ENCODE measurements at places on chromosomes 12 and 14.

GRCh38 chr12:123713823-123714585, 1.9 kb downstream of the ATP6V0A2 start:
- no peak for DNase-seq

- DNase-seq: no peak
Observed at GRCh38 chr12:127162307-127162706, 1104.7 kb upstream of the TMEM132C start.

- no peak for DNase-seq
Observed at GRCh38 chr12:85516667-85517325, 236.8 kb downstream of the ALX1 start.

DNA sequence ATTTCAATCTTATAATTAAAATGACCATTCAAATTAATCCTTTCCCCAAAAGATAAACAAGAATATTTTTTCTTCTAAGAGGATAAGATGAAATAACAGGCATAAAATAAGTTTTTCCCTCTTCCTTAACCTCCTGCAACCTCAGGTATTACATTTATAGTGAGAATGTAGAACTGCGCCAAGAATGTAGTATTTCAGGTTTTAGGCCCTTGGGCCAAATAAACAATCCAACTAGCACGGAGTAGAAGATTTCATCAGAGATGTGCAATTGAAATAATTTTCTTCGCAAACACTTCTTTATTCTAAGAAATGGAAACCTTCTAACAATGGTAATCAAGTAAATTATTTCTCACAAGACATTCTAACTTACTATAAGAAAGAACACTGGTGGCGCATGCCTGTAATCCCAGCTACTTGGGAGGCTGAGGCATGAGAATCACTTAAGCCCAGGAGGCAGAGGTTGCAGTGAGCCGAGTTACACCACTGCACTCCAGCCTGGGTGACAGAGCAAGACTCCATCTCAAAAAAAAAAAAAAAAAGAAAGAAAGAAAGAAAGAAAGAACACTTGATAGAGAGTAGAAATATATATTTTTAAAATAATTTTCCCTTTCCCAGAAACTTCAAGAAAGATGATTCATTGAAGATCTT, 100.8 kb downstream of the TAOK3 start:
- DNase-seq: no peak

- DNase-seq: no peak
Observed at GRCh38 chr12:96247563-96247962, 53.4 kb downstream of the ELK3 start.

- DNase-seq: no peak
Observed at GRCh38 chr14:102736956-102737355, 40.3 kb upstream of the TRAF3 start.

- DNase-seq: no peak
Observed at GRCh38 chr12:69833696-69834095, 8.7 kb downstream of the MYRFL start.

DNA sequence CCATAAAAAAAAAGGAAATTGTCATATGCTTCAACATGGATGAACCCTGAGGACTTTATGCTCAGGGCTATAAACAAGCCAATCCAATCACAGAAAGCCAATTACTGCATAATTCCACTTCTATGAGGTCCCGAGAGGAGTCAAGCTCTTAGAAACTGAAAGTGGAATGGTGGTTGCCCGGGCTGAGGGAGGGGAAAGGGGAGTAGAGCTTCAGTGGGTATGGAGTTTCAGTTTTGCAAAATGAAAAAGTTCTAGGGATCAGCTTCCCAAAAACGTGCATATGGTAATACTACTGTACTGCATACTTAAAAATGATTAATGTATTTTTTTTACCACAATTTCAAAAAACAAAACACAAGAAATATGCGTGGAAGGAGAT, 52.0 kb downstream of the RNF34 start:
- no peak for DNase-seq

- DNase-seq: no peak
Observed at GRCh38 chr12:5466521-5466960, 34.6 kb downstream of the NTF3 start.

GRCh38 chr12:76670776-76671175, 93.1 kb upstream of the ZDHHC17 start:
- no peak for DNase-seq

DNA sequence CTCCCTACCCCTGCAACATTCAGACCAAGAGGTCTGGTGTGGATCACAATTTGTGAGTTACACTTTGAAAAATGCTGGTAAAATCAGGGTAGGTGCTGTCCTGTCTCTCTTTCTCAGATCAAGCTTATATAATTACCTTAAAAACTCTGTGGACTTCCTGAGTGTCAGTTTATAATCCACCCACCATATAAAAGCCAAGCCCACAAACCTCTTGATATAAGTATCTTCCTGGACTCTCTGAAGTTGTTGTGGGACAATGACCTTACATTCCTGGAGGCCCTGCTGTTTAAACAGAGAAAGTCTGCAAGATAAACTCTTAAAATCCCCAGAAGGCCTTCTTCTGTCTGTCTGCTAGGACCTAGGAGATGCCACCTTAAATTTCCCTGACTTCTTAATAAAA, 11.4 kb upstream of the KTN1 start:
- no peak for DNase-seq

GRCh38 chr14:52046376-52046917, 22.4 kb downstream of the NID2 start:
- DNase-seq: no peak

- no peak for DNase-seq
Observed at GRCh38 chr14:71942904-71943694, 10.9 kb downstream of the RGS6 start.

- no peak for DNase-seq
Observed at GRCh38 chr14:80585506-80585835, 356.1 kb downstream of the CEP128 start.

DNA sequence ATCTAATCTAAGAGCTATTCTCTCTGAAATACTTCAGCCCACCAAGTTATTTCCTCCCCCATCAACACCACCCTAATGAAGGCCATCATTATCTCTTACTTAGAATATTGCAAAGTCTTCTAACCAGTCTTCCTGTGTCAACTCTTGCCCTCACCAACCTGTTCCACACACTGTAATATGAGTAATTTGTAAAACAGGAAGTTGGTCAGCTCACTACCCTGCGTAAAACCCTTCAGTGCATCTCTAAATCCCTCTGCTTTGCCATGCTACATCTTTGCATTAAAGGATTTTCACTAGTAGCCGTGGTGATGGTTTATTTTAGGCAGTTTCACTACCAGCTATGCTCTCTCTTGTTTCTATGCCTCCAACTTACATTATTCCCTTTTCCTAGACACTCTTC, 70.0 kb downstream of the KIF21A start:
- no peak for DNase-seq

- no peak for DNase-seq
Observed at GRCh38 chr12:99985631-99986030, 895 bp upstream of the ANKS1B start.

- no peak for DNase-seq
Observed at GRCh38 chr12:20367583-20368113, 689 bp upstream of the PDE3A start.

DNA sequence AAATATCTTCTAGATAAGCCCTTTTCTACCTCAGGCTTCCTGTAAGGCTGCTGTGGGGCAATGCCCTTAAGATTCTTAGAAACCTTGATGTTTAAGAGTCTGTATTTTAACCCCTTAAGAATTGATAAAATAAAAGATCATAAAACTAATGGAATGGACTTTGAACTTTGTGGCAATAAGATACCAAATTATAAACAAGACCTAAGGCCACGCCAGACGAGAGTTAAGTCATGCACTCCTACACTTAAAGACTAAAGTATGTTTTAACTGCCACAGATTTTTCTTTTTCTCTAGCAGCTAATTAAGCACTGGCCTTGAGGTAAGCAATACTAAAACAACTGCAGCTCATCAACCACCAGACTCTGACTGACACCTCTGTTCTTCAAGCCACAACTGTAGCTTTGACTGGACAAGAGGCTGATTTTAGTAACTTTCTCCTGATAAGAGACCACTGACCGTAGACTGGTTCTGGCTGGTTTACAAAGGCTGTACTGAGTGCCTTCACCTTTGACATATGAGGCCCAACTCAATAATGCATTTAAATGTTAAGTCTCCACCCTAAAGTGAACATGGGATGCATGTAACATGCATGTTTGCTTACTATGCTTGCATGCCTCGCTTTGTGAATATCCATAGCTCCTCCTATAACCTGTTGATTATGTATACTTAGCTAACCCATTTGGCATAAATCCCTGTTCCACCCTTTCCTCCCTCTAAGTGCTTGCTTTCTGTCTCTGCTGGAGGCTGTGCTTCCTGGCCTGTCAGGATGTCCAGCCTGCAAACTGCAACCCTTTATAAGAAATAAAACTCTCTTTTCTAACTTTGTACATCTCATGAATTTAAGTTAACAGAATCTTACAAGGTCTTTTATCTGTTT, 71.9 kb downstream of the KLHL28 start:
- no peak for DNase-seq

DNA sequence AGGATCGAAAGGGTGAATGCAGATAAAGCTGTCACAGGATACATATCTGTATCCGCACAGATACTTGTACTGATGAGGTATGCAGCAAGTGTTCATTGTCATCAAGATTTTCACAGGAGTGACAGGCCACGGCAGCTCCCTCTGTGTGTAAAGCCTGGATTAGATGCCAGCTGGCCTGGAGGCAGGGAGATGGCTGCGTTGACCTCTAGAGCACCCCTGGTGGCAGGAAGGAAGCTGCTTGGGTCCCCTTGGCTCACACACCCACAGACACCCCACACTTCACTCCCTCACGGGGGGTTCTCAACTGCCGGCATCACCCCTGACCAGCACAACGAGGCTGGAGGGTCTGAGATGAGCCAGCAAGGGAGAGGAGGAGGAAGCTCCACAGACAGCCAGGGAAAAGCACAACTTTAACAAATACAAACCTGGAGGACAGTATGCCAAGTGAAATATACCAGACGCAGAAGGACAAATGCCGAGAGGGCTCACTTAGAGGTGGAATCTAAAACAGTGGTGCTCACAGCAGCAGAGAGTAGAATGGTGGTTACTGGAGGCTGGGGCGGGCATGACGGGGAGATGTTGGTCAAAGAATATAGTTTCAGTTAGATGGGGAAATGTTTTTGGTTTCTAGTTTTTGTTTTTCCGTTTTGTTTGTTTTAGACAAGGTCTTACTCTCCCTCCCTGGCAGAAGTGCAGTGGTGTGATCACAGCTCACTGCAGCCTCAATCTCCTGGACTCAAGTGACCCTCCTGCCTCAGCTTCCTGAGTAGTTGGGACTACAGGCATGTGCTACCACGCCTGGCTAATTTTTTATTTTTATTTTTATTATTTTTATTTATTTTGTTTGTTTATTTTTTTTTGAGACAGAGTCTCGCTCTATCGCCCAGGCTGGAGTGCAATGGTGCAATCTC, 45.7 kb downstream of the TEAD4 start:
- no peak for DNase-seq

GRCh38 chr12:64781280-64782190, 22.3 kb upstream of the GNS start:
- DNase-seq: peak; percentile 33

DNA sequence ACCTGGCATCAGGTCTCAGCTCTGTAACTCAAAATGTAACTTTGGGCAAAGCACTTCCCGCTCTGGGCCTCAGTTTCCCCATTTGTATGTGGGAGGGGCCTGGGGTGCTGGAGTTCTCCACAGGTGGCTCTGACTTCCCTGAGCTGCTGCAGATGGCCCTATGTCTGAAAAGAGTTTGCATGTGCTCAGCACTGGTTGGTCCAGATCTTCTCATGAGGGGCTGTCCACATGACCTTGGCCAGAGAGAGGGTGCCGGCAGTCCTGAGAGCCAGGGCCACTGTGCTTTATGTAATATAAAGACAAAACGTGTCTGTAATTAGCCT, 7.2 kb upstream of the CACNA2D4 start:
- no peak for DNase-seq

- DNase-seq: peak; percentile 65
Observed at GRCh38 chr14:29865299-29865698, 62.3 kb downstream of the PRKD1 start.

- DNase-seq: no peak
Observed at GRCh38 chr14:67276131-67276530, 34.9 kb downstream of the PALS1 start.

DNA sequence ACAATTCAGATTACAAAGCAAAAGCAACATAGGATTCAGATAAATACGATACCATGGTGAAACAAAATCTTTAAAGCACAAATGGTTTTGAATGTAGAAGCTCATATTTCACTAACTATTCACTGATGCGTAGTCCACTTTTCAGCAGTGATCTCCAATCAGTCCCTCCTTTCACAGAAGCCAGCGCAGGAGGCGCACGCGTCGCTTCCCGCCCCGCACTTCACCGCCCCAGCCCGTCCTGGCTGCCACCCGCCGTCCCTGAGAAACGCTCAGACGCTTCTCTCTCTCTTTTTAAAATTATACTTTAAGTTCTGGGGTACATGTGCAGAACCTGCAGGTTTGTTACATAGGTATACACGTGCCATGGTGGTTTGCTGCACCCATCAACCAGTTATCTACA, 19.8 kb upstream of the CHFR start:
- DNase-seq: no peak

GRCh38 chr12:22598763-22599161, 26.2 kb upstream of the ETNK1 start:
- DNase-seq: no peak

- no peak for DNase-seq
Observed at GRCh38 chr12:32770141-32770540, 14.4 kb upstream of the YARS2 start.

- peak; percentile 85 for DNase-seq
Observed at GRCh38 chr14:50560931-50561285, 963 bp downstream of the ATL1 start.
